ENCODE measurements at places on chromosomes 1 and 21.

DNA sequence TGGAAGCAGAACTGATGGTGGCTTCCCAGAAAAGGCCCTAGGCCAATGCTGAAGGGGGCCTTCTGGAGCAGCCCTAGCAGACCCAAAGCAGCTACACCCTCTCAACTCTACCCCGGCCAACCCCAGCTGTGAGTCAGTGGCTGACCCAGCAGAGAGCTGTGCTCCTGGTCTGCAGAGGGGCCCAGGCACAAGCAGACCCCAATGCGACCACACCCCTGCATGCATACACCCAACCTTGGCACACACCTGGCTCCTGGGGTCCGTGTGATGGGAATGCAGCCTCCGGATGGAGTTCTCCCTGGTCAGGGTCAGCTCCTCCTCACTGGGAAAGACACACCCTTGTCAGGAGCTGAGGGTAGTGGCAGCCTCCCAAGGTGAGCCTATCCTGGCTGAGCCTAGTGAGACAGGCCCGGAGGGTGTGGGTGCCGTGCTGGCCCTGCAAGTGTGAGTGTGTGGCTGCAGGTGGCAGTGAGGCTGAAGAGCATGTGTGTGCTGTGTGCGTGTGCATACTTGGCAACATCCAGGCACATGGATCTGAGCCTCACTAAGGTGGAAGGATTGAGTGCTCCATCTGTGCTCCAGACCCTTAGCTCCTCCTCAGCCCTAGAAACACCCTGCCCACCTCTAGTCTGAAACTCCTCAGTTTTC lies 3.9 kb upstream of the ARHGAP30 start:
- DNase-seq, result no peak

- DNase-seq, result no peak
Measured at GRCh38 chr1:162656266-162656665, 24.0 kb downstream of the DDR2 start.

GRCh38 chr1:166184897-166185296 lies 18.1 kb upstream of the FAM78B start:
- no peak for DNase-seq

DNA sequence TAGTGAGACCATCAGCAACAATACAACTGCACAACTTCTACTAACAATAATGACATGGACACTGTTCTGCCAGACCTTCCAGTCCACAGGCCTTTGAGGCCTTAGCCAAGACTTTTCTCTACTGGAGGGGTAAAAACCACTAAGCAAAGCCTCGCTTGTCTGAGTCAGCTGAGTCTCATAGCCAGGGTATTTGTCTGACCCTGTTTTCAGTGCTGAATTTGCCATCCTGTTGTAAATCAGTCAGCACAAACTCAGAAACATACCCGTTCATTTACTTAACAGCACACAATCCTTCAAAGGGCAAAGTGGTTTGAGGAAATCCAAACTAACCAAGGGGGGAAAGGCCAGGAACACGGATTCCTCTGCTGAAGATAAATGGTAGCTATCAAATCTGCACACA lies 537.8 kb downstream of the SMYD3 start:
- peak; percentile 23 for DNase-seq

GRCh38 chr1:27876341-27877114 lies 4.2 kb downstream of the THEMIS2 start:
- DNase-seq, result no peak

- DNase-seq, result no peak
Measured at GRCh38 chr1:16204634-16205333, 7.7 kb downstream of the ARHGEF19 start.

Data from AG09319 (cell line).